ENCODE measurements at places on chromosomes 3 and 15.
A peak's percentile ranks its signal among the peaks of the same experiment; 100 is the strongest.

DNA sequence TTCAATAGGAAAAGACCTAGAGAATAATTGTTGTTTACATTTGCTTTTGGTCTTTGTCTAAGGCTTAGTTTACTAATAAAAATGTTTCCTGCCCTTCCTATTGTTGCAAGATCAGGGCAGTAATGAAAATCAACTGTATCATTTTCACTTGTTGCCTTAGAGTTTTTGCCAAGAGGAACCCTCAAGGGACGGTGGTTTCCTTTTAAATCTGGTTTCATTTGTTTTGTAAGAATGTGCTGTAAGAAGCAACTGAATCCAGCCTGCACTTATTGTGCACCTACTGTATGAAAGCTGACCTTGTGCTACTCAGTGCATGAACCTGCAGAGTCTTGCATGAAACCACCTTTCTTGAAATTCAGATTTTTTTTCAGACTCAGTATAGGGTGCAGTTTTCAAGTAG lies 5.3 kb downstream of the IGF1R start:
- DNase-seq, result no peak

DNA sequence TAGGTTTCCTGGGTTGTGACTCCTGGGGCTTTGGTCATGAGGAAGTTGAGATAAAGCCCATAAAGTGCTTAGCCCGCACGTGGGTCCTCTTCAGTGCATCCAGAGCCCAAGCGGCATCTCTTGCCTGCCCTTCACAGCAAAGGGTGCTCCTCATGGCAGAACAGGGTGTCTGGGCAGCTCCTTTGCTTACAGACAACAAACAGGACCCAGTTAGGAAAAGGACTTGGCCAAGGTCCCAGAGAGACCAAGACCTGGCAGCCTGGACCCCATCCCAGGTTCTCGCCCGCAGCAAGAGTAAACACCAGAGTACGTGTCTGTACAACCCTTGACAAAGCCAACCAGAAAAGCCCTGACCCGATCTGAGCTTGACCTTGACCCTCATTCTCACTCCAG lies 27.0 kb downstream of the ALS2CL start:
- no peak for DNase-seq

DNA sequence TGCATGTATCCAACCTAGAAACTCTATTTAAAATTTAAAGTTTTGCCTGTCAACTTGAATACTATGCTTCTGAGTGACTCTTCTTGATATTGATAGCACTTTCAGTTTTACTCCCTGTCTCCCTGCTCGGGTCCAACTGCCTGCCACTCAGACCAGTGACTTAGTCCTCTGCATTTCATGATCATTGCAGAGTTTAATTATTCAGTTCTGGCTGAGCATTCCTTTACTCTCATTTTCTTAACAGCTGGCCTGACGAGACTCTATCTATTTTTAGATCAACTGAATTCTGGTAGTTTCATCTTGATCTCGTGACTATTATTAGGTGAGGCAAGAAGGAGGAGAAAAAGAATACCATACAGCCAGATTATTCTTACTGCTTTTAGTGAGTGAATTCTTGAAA lies 617.4 kb downstream of the SI start:
- DNase-seq, result no peak

DNA sequence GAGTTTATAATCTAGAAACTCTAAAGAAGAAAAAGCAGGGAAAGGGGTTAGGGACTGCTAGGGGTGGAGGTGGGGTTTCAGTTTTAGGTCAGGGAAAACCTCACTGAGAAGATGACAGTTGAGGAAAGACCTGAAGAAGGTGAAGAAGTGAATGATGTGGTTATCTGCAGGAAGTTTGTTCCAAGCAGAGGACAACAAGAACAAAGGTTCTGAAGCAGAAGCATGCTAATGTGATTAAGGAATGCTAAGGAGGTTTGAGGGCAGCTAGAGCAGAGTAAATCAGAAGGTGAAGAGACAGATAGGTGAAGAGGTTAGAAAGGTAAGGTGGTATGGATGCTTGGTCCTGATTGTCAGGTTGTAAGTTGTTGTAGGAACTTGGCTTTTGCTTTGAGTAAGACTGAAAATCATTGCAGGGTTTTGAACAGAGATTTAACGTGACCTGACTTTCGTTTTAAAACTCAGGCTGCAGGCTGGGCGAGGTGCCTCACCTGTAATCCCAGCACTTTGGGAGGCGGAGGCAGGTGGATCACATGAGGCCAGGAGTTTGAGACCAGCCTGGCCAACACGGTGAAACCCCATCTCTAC lies 8.6 kb downstream of the OXSR1 start:
- DNase-seq, result no peak

GRCh38 chr15:93515256-93516051 lies 426.4 kb upstream of the RGMA start:
- DNase-seq, result no peak

DNA sequence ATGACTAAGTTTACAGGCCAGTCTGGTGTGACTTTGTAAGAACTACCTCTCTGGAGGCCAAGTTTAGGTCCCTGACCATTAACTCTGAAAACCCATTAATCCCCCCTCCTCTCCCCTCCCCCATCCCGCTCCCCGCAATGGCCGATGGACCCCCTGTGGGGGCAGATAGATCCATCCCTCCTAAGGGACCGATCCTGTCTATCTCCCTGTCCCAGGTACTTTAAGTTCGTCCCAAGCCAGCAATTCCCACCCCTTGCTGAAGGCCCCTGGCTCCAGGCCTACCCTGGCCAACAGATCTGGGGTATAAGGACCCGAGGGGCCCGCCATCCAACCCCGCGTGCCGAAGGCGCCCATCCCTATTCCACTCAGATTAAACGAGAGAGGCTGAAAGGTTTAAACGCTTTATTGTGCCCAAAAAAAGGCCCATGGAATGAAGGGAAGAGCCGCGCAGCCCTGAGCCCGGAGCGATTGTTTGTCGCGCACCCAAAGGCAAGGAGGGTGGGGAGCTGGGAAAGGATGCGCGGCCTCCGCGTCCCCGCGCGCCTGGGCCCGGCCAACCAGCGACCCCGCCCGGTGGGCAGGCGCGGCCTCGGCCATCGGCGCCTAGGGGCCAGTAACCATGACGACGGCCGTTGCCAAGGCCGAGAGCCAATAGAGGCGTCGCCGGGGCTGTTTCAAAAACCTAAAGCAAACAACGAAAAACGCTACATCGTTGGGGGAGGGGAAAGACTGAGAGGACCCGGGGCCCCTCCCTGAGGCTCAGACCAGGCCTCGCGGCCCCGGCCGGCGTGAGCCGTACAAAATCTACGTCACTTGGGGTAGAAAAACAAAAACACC lies 35.9 kb downstream of the HMCES start:
- DNase-seq, result peak; percentile 78

GRCh38 chr3:169744366-169745054 lies 20.4 kb downstream of the TERC start:
- DNase-seq, result no peak

DNA sequence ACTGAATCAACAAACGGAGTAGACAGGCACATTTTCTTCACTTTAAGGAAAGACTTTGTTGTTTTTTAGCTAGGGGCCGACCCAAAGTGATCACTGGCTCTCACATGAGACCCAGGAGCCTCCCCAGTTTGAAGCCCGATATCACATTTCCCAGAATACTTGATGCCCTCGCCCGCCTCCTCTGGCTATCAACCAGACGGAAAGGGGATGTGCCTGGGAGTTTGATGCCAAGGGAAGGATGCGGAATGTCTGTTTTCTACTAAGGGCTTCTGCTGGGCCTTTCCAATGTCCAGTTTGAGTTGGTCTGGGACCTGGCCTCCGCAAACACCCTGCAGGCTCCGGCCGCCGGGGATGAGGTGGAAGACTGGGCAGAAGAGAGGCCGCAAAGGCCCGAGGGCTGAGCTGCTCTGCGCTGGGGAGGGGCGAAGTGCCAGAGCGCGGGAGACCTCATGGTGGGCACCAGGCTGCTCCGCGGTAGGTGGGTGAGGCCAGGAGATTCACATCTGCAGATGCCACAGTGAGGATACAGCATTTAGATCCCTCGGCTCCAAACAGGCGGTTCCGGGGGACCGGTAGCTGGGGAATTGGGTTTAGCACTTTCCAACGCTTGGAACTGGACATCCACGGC lies 491 bp upstream of the ZNF774 start:
- peak; percentile 59 for DNase-seq
